Activated CD8-positive, alpha-beta memory T cell treated with anti-CD3 and anti-CD28 coated beads for 48 hours (primary cell): ENCODE measurements at places on chromosomes 1 and 21.

DNA sequence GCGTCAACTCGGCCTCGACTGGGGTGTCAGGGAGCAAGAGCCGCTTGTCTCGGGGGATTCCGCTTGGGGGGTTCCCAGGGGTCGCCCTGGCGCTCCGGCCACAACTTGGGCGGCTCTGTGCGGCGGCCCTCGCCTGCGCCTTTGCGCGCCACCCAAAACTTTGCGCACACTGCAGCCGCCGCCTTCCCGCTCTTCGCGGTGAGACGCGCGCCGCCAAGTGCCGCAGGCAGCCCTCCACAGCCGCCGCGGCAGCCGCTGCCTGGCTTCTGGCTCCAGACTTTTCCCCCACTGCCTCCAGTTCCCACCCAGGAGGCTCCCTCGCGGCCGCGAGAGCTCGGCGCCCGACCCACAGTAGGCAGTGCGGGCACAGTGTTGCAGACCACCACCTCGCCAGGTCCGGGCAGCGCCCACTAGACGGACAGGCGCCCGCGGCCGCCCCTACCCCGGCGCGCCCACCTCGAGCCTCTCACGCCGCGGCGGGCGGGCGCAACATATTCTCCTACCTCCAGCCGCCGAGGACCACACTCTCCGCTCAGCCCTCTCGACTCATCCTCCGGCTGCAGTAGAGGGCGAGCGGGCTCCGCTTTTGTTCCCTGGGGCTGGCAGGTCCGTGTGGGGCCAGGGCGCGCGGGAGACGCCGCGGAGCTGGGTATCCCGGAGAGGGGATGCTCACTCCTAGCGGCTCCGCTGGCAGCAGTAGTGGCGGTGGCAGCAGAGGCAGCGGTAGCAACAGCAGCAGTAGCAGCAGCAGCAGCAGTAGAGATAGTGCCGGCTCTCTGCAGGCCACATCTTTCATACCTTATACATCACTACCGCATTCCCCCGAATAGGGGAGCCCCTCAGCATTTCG is 296.6 kb downstream of the OMA1 start:
- no peak for DNase-seq

DNA sequence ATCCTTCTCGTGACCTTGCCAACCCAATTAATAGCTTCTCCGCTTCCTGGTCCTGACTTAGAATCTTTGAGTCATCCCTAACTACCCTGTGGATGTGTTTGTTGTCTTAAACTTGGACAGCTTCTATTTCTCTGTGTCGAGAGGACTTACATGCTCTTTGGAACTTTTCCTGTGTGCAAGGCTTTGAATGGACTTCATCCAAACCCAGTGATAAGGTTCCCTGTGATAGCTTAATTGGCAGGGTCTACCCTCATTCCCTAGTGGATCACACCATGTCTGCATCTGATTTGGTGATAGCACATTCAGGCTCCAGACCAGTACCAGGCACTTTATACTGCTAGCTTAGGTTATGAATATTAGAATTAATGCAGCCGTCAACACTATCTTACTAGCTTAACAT is 378.2 kb upstream of the KAZN start:
- DNase-seq, result no peak

DNA sequence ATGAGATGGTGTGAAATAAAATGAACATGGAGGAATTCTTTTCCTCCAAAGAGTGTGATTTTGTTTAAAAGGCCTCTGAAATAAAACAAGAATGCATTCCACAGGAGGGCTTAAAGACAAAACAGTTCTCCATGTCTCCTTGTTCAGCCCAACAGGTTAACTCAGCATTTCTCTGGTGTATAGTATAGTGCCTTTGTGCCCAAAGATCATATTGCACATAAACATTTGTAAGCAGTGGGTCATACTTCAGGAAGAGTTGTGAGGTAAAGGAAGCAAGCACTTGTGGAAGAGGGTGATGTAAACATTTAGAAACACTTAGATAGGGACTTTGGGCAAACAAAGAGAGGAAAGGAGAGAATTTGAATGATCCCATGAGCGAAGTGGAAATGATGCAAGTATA is 433.9 kb downstream of the SIPA1L2 start:
- DNase-seq, result no peak

GRCh38 chr1:29601021-29601420 is 364.7 kb downstream of the PTPRU start:
- DNase-seq, result no peak

- DNase-seq, result no peak
Measured at GRCh38 chr1:205676002-205676401, 4.3 kb downstream of the SLC45A3 start.

DNA sequence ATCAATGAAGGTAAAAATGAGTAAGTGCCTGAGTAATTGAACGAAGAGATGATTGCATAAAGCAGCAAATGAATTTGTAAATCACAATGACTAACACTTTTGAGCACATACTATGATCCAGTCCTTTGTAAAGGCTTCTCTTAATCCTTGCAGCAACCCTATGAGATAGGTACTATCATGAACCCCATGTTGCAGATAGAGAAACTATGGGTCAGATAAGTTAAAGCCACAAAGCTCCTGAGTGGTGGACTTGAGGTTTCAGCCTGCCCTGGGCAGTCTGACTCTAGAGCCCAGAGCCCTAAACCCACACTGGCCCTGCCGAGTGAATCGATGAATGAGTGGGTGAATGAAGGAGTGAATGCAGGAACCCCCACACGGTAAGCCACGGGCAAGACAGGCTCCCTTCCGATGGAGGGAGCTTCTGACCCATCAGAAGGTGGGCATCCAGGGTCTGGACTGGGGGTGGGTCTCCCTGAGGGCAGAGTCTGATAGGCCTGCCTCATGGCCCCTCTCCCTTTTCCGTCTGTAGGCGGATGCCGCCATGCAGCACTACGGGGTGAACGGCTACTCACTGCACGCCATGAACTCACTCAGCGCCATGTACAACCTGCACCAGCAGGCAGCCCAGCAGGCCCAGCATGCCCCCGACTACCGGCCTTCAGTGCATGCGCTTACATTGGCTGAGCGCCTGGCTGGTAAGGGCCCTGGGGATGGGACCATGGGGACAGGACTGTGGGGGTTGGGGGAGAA is 17.0 kb downstream of the DMBX1 start:
- DNase-seq, result no peak

GRCh38 chr1:243507672-243508302 is 251.9 kb downstream of the SDCCAG8 start:
- no peak for DNase-seq

GRCh38 chr1:58773406-58773840 is 10.4 kb downstream of the JUN start:
- no peak for DNase-seq

DNA sequence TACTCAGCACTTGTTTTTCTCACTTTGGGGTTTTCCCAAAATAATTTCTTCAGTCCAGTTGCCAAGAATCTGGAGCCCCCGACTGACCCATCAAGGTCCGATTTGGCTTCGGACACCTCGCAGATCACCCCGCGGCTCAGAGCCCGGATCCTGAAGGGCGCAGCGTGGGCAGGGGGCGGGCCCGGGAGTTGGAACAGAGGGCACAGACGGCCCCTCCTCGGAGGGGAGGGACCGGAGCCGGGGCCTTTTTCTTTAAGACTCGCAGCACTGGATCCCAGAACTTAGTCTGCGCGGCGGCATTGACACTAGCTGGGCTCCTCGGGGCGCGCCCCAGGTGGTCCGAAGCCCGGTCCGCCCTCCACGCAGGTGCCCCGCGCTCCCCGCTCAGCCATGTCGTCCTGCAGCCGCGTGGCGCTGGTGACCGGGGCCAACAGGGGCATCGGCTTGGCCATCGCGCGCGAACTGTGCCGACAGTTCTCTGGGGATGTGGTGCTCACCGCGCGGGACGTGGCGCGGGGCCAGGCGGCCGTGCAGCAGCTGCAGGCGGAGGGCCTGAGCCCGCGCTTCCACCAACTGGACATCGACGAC is at the start of gene CBR3:
Gene CBR3 (plus strand): TSS at position 277 of the 588 bp plus-strand sequence. CDS start 114 bp downstream, at position 391.
- peak; percentile 33 for DNase-seq

DNA sequence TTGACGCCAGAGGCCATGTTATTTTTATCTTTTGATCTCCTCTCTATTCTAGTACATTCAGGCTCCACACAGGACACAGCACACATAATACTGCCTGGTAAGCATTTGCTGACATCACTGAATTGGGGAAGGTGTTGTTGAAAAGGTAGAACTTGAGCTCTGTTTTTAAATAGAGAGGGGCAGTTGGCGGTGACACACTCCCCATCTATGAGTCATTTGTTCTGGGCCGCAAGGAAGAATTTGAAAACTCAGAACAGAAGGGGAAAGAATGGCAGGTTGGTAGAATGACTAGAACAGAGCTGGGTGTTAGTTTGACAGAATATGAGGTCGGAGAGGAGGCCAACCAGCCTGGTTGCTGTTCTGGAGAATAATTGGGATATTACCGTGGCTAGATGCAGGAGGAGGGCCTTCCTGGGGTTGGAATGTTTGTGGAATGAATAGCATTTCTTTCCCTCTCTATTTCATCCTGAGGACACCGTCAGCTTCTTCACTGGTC is 52.1 kb upstream of the ERRFI1 start:
- no peak for DNase-seq
